ENCODE measurements at places on chromosomes 13 and 19.

DNA sequence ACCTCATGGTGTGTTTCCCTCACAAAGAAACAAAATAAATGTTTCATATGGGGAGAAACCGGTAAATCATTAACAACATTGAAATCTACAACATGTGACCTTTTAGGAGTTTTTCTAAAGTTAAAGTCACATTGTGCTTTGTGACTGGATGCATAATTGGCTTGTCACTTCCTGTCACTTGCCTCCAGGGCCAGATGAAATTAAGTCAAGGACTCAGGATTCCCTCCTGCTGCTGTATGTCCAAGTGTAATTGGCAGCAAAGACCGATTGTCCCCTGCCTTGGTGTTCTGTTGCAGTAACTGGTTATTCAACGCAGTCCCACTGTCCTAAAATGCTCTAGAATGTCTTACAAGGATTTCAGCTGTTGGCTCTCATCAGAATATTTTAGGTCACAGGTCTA lies 448.2 kb downstream of the LIG4 start:
- DNase-seq: no peak

- DNase-seq: no peak
Measured at GRCh38 chr19:48990400-48990799, 2.7 kb downstream of the GYS1 start.

GRCh38 chr13:106286811-106287210 lies 248.7 kb downstream of the EFNB2 start:
- no peak for DNase-seq

DNA sequence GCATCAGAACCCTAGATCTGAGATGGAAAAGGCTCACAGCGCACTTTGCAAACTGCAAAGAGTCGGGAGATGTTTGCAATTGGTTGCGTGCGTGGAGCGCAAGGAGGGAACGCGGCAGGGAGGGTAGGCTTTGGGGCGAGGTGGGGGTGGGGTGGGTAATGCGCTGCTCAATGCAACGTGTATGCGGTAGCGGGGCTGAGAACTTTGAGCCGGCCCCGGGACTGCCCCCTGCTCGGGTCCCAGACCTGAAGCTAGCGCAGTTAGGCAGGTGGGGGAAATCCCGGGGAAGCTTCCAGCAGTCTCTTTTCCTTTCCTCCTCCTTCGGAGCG lies 971 bp downstream of the FOSB start:
- no peak for DNase-seq
